ENCODE measurements at places on chromosomes 7 and 10.
A peak's percentile ranks its signal among the peaks of the same experiment; 100 is the strongest.

DNA sequence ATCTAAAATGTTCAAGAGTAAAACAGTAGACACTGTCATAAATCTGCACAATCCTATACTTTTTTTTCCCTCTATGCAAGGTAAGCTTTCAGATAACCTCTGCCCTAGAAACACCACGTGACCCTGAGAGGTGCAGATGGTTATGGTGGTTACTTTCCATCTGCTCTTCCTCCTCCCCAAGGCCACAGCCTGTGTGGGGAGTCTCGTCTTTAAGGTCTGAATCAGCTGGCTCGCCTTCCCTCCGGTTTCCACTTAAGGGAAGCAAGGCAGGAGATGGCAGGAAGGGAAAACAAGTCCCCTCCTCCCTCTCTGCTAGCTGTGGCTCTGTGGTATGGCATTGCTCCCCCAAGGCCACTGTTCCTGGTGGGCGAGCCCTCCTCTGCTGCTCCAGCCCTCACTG is 181.8 kb downstream of the GLI3 start:
- no peak for DNase-seq

DNA sequence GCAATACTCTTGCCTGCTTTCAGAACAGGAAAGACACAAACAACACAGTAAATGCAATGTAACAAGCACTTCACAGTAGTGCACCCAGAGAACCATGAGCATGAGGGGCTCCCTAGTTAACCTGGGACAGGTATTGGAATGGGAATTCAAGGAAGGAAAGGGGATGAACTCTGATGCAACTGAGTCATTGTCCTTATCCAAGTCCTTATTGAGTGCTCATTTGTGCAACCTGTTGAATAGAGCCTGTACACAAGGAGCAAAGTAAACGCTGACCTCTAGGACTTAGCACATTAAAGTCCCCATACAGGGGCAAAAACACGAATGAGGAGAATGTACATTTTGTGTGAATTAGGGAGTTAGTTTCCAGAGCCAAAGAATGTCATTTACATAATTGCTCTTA is 276.4 kb upstream of the BMPER start:
- DNase-seq, result no peak

DNA sequence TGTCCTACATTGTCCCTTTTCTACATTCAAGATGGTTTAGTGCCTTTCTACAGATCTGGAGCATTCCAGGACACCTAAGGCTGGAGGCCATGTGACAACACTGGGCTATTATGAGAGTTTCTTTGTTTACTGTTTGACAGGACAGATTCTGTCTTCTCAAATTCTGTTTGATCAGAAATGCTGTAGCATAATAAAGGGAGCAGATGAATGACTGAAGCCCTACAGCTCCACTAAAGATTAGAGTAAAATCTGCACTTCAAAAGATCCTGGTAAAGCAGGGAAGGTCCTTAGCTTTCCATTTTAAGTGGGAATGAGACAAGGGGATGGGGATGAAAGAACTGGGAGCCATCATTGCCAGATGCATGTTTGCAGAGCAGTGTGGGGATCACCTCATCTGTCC is 38.4 kb downstream of the TMEM229A start:
- no peak for DNase-seq

GRCh38 chr7:32062150-32062549 is 8.1 kb downstream of the PDE1C start:
- DNase-seq, result peak; percentile 4

GRCh38 chr10:11604865-11605650 is 6.4 kb downstream of the USP6NL start:
- DNase-seq, result no peak

GRCh38 chr7:44749992-44750391 is 1.3 kb downstream of the ZMIZ2 start:
- no peak for DNase-seq

GRCh38 chr7:17659126-17659525 is 281.2 kb downstream of the SNX13 start:
- DNase-seq, result no peak

- no peak for DNase-seq
Observed at GRCh38 chr10:8245814-8246142, 191.3 kb downstream of the GATA3 start.

- DNase-seq, result no peak
Observed at GRCh38 chr10:100993986-100994708, 5.5 kb upstream of the LZTS2 start.

GRCh38 chr7:43905209-43905946 is 1.0 kb downstream of the URGCP start:
- DNase-seq, result no peak

DNA sequence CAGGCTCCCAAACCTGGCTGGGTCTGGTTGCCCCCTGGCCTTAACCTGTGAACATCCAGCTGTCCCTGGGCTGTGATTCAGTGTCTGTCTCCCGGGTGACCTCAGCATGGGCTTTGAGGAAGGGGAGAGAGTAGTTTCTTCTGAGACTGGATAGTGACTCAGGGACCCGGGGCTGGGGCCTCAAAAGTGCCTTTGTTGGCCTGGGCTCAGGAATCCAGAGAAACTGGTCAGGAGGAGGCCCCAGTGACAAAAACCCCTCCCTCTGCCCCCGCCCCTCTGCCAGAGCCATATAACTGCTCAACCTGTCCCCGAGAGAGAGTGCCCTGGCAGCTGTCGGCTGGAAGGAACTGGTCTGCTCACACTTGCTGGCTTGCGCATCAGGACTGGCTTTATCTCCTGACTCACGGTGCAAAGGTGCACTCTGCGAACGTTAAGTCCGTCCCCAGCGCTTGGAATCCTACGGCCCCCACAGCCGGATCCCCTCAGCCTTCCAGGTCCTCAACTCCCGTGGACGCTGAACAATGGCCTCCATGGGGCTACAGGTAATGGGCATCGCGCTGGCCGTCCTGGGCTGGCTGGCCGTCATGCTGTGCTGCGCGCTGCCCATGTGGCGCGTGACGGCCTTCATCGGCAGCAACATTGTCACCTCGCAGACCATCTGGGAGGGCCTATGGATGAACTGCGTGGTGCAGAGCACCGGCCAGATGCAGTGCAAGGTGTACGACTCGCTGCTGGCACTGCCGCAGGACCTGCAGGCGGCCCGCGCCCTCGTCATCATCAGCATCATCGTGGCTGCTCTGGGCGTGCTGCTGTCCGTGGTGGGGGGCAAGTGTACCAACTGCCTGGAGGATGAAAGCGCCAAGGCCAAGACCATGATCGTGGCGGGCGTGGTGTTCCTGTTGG is at the start of gene CLDN4:
Gene CLDN4 (plus strand): TSS at position 316 of the 903 bp plus-strand sequence. CDS start 206 bp downstream, at position 522.
- DNase-seq, result no peak

DNA sequence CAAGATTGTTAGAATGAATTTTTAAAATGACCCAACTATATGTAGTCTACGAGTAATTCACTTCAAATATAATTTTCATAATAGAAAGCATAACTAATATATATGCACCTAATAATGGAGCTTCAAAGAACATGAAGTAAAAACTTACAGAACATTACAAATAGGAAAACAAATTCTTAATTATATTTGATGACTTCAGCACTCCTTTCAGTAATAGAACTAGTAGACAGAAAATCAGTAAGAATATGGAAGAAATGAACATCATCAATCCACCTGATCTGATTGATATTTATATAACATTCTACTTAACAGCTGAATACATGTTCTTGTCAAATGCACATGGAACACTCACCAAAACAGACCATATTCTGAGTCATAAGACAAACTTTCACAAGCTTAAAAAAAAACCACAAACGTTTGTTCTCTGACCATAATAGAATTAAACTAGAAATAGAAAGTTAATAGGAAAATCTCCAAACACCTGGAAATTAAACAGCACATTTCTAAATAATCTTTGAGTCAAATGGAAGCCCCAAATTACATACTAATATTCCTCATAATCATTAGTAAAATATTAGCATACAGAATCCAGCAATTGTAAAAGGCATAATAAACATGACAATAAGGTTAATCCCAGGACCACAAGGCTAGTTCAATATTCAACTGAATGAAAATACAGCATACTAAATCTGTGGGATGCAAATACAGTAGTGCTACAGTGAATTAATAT is 48.0 kb downstream of the BRAF start:
- no peak for DNase-seq

DNA sequence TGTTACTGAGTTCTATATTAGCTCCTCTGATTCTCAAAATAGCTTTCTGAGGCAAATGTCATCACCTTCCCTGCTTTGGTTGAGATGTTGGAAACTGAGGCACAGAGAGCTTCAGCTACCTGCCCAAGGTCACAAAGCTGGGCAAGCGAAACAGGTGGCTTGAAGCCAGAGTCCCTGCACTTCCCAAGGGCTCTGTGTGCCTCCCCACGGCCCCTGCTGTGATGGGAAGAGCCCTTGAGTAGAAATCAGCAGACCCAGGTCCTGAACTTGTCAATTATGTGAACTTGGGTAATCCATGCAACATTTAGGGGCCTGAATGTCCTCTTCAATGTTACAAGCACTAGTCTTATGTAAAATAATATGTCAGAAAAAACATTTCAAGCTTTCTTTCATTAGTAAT is 327.3 kb upstream of the PODXL start:
- no peak for DNase-seq

- no peak for DNase-seq
Observed at GRCh38 chr7:41047211-41047610, 655.7 kb downstream of the INHBA start.

GRCh38 chr10:76723844-76724243 is 913.8 kb downstream of the KCNMA1 start:
- DNase-seq, result no peak

DNA sequence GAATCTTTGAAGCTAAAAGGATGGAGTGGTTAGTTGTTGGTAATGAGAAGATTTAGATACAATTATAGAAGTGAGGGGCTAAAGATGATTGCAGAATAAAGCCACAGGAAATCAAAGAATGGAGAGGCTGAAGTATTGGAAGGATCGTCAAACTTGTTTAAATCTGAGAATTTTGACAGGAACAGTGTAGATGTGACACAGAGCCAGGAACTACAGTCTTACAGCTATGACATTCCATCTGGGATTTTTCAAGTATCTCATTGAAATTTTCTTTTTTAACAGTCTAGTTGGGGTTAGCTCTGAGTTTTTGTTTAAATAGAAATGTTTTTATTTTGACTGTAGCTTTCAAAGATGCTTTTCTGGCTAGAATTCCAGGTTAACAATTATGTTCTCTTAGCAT is 181.4 kb downstream of the NRG3 start:
- no peak for DNase-seq

Data from stimulated activated naive CD8-positive, alpha-beta T cell treated with anti-CD3 and anti-CD28 coated beads, Interleukin-15, amount 100 ng/mL, for 72 hours (primary cell).